ENCODE measurements at places on chromosomes 4 and X. TPM values are rescaled to one million over a fixed set of nuclear protein-coding genes. Genes with fewer than 3 reads are reported as not detected.

Gene YY2
- 2.0 TPM for total RNA-seq

Gene SOD3
- not detected for total RNA-seq

Gene SRPK3
- 0.09 TPM for total RNA-seq

- H3K4me3 ChIP-seq = no peak within 1 kb of the TSS
- no peak within 1 kb of the TSS for H3K27ac ChIP-seq
- DNase-seq = no peak
- H3K27me3 ChIP-seq = no peaks in the 10 kb centered on the region
Observed at GRCh38 chr4:86848732-86849619, at the start of gene SLC10A6. TSS of gene SLC10A6 (minus strand) at chr4:86849384. CDS start at chr4:86849115, 269 bp downstream.

Gene SPANXA2
- not detected for total RNA-seq

- no peaks in the 10 kb centered on the region for H3K36me3 ChIP-seq
- no peak overlapping the region for H3K27ac ChIP-seq
Observed at GRCh38 chr4:16077786-16078185, 6.0 kb downstream of the PROM1 start.

DNA sequence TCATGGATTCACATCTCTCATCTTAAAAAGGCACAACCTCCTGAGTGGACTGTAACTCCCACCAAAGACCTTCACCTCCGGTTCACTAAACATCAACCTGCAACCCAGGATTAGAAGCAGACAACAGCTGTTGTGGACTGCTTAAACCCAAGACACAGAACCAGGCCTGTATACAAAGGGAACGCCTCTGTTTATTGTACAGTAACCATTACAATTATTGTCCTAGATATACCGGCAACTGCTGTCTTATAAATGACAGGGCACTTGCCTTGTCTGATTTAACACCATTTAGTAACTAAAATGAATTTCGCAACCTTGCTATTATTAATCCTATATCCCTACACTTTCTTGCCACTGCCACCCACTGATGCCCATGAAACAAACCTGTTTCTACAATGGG, 22.8 kb upstream of the CSTF2 start:
- no peaks in the 10 kb centered on the region for H3K36me3 ChIP-seq
- DNase-seq = no peak
- H3K27ac ChIP-seq = no peak overlapping the region
- H3K27me3 ChIP-seq = peaks cover 4% of the 10 kb centered on the region

Gene KDR
- not detected for total RNA-seq

All from activated CD8-positive, alpha-beta T cell treated with anti-CD3 and anti-CD28 coated beads for 36 hours (primary cell).